ENCODE measurements at places on chromosomes 2 and 18.
A peak's percentile ranks its signal among the peaks of the same experiment; 100 is the strongest.

GRCh38 chr2:221997100-221997499 lies 301.7 kb downstream of the PAX3 start:
- no peak for DNase-seq

- DNase-seq = no peak
Observed at GRCh38 chr2:232410238-232410900, 3.7 kb downstream of the ALPG start.

DNA sequence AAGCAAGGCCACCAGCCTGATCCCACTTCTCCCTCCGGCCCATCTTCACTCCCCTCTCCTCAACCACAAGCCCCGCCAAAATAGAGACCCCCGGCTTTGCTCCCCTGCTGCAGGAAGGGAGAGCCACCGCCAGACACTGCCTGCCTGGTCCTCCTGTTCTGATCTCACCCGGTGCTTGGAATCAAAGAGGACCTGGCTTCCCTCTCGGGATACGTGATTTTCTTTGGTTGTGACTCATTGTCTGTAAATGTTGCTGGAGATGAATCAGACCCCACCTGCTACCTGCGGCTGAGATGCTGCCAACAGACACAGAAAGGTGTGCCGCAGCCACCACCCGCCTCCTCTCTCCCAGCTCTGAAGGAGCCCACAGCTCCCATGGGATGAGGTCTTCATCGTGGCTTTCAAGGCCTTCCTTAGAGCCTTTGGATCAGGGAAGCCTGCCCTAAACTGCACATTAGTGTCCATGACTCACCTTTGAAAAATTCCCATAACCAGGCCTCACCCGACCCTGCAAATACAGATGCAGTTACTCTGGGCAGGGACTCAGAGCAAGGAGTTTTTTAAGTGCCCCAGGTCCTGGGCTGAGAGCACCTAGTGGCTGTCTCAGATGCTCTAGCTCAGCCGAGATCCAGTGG lies 79.4 kb upstream of the ZNF532 start:
- DNase-seq = no peak

GRCh38 chr2:128350736-128351135 lies 32.1 kb upstream of the HS6ST1 start:
- DNase-seq = no peak

DNA sequence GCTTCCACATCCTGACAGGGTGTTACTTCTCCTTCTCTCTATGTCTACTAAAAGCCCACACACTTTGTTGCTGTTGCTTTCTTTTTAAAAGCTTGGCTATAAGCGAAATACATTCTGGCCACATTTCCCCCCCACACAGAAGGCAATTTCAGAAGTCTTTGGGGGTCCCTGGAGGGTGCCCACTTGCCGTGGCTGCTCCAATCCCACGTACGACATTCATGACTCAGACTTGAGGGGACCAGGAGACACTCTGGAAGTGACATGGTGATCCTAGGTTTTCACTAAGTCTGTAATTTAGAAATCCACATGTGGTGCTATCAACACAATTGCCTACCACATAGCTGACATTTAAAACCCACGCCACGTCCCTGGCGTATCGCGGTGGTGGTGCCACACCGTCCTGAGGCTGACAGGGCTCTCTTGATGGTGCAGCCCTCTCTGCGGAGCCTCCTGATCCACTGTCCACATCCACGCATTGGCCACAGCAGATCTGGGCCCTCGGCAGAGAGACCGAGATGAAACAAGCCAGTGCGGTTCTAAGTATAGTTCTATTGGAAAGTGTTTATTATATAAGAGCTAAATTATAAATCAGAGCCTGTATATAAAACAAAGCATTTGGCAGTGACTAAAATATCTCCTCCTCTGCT lies 42.4 kb downstream of the CYP27C1 start:
- DNase-seq = no peak

GRCh38 chr2:121819846-121820245 lies 64.4 kb downstream of the TSN start:
- no peak for DNase-seq

- no peak for DNase-seq
Observed at GRCh38 chr2:128879161-128879560, 560.5 kb upstream of the HS6ST1 start.

GRCh38 chr2:7022492-7023385 lies 105.5 kb downstream of the RNF144A start:
- no peak for DNase-seq

DNA sequence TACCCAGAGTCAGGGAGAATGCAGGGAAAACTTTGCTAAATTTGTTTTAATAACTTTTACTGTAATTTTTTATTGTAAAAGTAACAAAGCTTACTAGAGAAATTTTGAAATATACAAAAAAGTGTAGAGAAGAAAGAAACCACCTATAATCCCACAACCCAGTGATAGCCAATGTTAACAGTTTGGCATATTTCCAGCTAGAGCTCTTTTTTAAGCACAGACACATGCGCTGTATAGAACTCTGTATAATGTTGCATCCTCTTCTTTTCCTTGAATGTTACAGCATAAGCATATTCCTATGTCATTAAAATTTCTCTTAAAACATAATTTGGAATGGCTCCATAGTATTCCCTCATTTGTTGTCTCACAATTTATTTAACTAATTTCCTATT lies 37.4 kb upstream of the EPAS1 start:
- DNase-seq = no peak

- DNase-seq = no peak
Observed at GRCh38 chr18:47817017-47817794, 113.3 kb downstream of the SMAD2 start.

GRCh38 chr2:145078923-145079322 lies 559.0 kb upstream of the ZEB2 start:
- DNase-seq = no peak

- DNase-seq = no peak
Observed at GRCh38 chr2:221943076-221943810, 355.6 kb downstream of the PAX3 start.

GRCh38 chr2:238872628-238873380 lies 24.9 kb downstream of the TWIST2 start:
- no peak for DNase-seq

DNA sequence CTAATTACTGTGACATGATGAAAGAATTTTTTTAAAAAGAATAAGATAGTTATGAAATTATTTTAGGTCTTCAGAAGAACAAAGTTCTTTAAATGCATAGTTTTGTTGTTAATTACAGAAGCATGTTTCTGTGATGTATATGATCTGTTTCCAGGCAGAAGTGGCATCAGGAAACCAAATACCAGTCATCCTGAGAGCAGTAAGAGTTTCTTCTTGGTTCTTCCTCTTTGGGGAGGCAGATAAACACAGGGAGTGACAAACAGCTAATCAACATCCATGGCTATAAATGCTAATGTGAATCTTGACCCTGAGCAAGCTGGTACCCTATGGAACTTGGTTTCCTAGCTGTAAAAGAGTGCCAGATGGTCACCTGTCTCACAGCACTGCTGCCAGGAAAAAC lies 29.2 kb downstream of the WIPF1 start:
- DNase-seq = peak; percentile 74

DNA sequence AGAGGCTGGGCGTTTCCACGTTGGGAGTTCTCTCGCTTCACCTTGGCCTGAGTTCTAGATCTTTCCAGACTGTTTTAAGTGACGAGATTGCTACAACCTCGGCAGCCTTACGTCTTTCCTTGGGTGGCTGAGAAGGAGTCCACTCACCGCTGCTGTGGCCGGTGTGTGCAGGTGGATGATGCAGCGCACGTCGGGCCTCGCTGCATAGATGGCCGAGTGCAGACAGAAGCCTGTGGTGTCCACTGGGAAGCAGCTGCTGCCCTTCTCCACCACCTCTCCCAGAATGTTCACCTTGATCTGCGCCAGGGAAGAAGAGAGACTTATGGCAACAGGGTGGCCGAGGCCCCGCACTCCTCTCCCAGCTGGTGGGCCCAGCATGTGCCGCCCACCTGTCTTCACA lies 75.7 kb downstream of the ADD2 start:
- no peak for DNase-seq

- no peak for DNase-seq
Observed at GRCh38 chr18:3066341-3067110, 53.6 kb upstream of the LPIN2 start.

DNA sequence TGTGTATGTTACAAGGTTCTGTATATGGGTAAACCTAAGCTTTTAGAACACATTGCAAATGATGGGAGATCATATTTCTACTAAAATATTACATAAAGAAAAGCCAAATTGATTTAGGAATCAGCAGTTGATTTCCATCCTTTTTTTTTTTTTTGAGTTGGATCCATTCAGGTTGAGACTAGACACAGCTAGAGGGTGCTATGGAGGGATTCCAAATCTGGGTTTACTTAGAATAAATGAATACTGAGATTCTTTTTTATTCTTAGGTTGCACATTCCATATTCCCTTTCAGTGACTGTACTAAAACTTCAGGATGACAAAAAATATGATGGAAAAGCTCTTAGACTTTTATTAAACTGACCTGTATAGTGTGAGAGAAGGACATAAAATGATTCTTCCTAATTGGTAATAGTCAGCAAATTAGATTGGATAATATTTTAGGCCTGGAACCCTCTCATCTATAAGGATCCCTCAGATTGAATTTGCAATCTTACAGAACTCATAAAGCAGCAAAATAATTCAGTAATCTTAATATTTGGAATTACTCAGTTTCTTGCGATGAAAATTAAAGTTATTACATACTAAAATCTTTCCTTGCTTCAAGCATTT lies 183.3 kb upstream of the SESTD1 start:
- no peak for DNase-seq

DNA sequence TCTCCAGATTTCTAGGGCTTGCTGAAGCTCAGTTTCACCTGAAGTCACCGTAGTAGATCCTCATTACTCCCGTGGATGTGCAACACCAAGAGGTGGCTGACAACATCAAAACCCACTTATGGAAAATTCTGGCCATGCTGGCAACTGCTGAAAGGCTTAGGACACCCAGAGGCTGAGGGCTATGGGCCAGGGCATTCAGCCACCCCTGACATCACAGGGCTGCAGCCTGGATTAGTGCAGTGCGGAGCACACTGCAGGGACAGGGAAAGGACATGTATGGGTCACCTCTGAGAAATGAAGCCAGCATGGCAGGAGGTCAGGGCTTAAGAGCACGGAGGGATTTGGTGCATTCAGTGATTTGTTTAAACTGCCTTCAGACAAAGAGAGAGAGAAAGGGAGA lies 300.6 kb downstream of the TDRD15 start:
- DNase-seq = no peak

DNA sequence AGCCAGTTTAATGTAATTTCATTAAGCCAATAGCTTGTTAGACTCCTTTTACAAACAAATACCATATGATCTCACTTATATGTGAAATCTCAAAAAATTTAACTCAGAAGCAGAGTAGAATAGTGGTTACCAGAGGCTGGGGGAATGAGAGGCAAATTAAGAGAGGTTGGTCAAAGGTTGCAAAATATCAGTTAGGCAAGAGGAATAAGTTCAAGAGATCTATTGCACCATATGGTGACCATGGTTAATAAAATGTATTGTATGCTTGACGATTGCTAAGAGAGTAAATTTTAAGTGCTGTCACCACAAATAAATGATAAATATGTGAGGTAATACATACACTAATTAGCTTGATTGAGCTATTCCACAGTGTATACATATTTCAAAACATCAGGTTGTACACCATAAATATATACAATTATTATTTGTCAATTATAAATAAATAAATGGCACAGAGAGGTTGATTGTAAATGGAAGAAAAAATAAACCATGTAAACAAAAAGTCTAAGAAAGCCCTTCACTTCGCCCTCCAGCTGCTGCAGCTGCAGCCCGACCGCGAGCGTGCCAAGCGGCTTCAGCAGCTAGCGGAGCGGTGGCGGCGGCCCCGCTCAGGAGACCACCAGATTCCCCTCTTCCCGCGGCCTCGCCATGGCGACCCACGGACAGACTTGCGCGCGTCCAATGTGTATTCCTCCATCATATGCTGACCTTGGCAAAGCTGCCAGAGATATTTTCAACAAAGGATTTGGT lies 23.0 kb upstream of the ACTR2 start:
- DNase-seq = no peak

- peak; percentile 30 for DNase-seq
Observed at GRCh38 chr2:20106746-20107145, 55.3 kb upstream of the LAPTM4A start.

DNA sequence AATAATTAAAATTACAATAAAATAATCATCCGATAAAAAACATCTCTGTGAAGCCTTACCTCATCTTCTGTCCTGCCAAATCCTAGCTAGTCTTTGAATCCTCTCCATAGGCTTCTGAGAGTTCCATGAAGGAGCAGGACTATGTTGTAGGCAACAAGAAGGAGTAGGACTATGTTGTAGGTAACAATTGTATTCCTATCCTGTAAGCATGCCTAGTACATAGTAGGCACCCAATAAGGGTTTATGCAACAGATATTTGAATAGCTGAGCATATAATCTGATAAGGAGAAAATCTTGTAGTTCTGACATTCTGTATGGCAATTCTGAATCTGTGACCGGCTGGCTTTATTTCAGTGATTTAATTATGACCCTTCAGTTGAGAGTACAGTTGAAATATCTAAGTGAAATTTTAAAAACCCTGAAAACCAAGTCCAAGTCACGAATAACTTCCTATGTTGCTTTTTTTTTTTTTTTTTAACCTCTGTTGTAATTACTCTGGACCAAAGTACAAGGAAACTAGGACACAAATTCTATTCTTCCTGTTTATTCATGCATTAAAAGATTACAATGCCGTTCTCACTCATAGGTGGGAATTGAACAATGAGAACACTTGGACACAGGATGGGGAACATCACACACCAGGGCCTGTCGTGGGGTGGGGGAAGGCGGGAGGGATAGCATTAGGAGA lies 27.8 kb downstream of the VWA3B start:
- no peak for DNase-seq

GRCh38 chr2:232569541-232569940 lies 19.1 kb downstream of the EIF4E2 start:
- DNase-seq = no peak

DNA sequence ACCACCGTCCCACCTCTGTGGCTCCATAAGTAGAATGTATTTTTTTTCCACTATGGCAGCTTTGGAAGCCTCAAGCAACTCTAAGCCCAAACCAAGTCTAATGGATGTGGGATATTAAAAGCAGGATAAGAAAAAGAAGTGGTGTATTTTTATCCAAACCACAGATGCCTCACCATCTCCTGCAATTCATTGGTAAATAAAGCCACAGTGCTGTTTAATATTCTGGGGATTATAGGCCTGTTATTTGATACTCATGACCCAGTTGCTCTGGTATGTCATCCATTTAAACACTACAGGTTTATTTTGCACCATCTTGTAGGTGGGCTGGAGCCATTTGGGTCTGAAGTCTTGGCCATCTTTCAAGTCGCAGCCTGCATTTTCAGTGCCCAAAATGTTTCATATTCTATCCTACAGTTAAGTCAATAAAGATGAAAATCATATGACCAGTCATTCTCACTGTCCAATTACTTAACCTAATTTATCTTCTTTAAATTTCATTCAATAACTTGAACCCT lies 279.5 kb upstream of the EPHA4 start:
- no peak for DNase-seq

DNA sequence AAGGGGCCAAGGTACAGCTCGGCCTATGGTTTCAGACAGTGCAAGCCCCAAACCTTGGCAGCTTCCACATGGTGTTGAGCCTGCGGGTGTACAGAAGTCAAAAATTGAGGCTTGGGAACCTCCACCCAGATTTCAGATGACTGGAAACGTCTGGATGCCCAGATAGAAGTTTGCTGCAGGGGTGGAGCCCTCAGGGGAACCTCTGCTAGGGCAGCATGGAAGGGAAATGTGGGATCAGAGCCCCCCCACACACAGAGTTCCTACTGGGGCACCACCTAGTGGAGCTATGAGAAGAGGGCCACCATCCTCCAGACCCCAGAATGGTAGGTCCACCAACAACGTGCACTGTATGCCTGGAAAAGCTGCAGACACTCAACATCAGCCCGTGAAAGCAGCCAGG lies 15.0 kb upstream of the DNAH7 start:
- no peak for DNase-seq

- peak; percentile 69 for DNase-seq
Observed at GRCh38 chr2:156476021-156476849, 40.1 kb downstream of the GPD2 start.
